Right cardiac atrium (tissue), 5 donors: ENCODE measurements at places on chromosomes 7 and 10. TPM values are rescaled to one million over a fixed set of nuclear protein-coding genes. Genes with fewer than 3 reads are reported as not detected.

- DNase-seq = no peak
Observed at GRCh38 chr7:108308903-108309302, 147.3 kb downstream of the NRCAM start.

- no peak for DNase-seq
Observed at GRCh38 chr7:102189756-102190155, 96.9 kb upstream of the SH2B2 start.

DNA sequence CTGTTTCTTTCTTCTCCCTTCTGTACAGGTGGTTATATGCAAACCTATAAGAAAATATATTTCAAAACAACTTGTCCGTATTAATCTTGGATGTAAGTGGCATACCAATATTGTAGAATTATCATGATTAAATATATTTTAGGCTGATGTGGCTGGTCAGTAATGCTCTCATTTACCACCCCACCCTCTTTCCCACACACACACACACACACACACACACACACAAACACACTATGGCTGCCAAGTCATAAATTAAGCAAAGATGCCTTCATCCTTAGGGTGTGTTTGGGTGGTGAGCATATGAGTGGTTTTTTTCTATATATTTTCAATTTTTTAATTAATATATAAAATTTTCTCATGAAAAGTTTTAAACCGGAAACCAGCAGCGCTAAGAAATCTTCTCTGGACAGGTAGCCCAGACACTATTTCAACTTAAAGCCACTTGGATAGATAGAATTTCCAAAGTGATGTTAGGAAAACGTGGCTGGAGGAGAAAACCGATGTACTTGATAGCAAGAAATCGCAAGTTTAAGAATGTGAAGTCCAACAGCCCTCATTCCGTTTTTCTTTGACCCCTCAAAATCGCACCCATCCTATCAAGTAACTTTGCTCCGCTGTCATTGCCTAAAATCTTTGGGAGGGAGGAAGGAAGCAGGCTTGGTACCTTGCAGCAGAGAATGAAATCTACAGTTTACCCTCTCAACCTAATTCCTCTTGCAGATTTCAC is 171.7 kb downstream of the FAM107B start:
- no peak for DNase-seq

GRCh38 chr10:90112681-90113080 is 411.3 kb downstream of the KIF20B start:
- no peak for DNase-seq

The KLF6 gene
- 46.1 TPM for total RNA-seq

The OR2A42 gene
- not detected for total RNA-seq

The PLAU gene
- 7.1 TPM for total RNA-seq

GRCh38 chr7:98056580-98056979 is 50.1 kb upstream of the LMTK2 start:
- DNase-seq = no peak

GRCh38 chr10:133474027-133474426 is 20.3 kb downstream of the SCART1 start:
- DNase-seq = no peak

GRCh38 chr7:128097211-128097731 is 66.0 kb upstream of the LRRC4 start:
- peak; percentile 43 for DNase-seq
